ENCODE measurements at places on chromosomes 7 and 10.

DNA sequence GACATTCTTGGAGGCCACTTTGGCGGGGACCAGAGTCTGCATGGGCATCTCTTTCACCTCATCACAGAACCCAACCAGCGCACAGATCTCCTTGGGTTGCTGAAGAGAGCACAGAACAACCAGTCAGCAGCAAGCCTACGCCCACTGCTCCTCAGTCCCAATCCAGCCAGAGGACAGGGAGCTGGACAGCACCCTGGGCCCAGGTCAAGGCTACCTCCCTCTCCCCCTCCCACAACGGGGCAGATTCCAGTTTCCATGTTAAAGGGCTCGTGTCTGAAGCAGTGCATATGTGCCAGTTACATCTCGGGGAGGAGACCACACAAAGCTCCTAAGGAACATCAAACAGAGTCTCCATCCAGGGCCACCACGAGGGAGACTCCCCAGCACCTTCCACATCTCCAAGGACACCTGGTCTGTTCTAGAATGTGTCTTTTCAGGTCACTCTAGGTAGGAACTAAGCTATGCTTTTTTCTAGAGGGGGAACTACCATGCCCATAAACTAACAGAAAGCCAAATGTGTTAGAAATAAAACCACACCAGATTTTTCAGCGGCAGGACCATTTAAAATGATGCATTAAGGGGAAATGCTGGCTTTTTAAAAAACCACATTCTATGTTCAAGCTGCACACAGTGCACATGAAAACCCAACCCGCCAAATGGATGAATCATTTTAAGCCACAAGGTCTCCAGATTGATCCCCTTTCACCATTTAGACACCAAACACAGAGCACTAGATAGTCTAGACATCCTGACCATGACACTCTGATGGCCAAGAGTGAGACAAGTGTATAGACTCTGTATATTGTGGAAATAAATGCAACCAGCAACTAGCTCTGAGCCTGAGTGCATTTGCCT is 28.9 kb downstream of the PSAP start:
- no peak for DNase-seq

GRCh38 chr7:99000904-99001465 is 122.7 kb downstream of the TRRAP start:
- no peak for DNase-seq

GRCh38 chr7:141359740-141360415 is 191.3 kb upstream of the AGK start:
- DNase-seq, result no peak

GRCh38 chr10:23337616-23338015 is 7.0 kb downstream of the C10orf67 start:
- DNase-seq, result no peak
